Stimulated activated CD8-positive, alpha-beta memory T cell treated with anti-CD3 and anti-CD28 coated beads, Interleukin-12 subunit alpha, Interleukin-12 subunit beta, amount 100 ng/mL, for 4 hours (primary cell): ENCODE measurements at places on chromosomes 16 and 17.

GRCh38 chr17:4978726-4979125 lies 8.7 kb downstream of the CAMTA2 start:
- no peak for DNase-seq

GRCh38 chr17:76843703-76844484 lies 24.3 kb upstream of the MGAT5B start:
- DNase-seq = no peak

- no peak for DNase-seq
Measured at GRCh38 chr16:1743376-1744337, 27.7 kb downstream of the NME3 start.

- DNase-seq = no peak
Measured at GRCh38 chr16:16007743-16008111, 58.3 kb downstream of the ABCC1 start.

- no peak for DNase-seq
Measured at GRCh38 chr17:80421381-80422090, 6.6 kb downstream of the ENDOV start.

DNA sequence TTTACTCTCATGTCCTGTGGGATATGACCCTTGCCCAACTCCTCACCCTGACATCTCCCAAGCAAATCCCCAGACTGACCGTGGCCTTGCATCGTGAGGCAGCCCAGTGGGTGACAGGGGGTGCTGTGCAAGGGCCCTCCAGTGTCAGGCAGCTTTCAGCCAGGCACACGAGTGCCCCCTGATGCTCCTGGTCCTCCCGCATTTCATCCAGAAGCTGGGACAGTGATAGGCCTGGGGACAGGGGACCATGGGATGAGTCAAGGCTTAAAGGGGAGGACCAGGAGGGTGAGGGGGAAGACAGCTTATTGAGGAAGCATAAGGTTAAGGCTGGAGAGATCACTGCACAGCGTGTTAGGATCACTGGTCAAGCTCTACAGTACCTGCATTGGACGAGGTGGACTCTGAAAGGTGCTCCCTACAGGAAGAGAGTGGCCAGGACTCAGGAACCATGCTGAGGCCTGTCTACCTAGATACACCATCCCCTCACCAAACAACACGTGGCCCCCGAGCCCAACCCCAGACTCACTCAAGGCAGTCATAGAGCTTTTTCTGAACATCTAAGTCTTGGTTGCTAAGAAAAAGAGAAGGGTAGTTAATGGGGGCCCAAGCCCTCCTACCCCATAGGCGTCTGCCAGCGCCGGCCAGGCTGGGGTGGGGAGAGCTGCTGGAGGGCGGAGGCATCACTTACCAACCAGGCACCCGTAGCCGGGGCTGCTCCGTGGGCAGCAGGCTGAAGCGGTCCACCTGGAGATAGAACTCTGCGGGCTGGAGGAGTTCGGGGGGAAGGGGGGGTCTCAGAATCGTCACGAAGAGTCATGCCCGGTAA lies 998 bp downstream of the ACD start:
- no peak for DNase-seq

DNA sequence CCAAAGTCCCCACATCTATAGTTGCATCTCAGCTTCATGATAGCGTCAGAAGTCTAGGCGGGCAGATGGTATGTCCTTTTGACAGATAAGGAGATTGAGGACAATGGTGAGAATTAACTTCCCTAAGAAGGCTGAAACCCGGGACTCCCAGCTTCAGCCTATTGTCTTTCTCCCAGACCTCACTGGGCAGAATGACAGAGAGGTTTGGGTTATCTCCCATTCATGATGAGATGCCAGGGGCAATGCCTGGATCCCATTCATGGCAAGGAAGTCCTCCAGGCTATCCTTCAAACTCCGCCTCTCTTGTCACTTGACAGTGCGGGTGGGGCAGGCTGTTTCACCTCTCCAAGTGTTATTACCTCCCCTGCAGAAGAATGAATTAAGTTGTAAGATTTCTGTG lies 100.3 kb downstream of the IRX5 start:
- no peak for DNase-seq

GRCh38 chr16:3138342-3138741 lies 3.5 kb downstream of the ZNF213 start:
- no peak for DNase-seq

DNA sequence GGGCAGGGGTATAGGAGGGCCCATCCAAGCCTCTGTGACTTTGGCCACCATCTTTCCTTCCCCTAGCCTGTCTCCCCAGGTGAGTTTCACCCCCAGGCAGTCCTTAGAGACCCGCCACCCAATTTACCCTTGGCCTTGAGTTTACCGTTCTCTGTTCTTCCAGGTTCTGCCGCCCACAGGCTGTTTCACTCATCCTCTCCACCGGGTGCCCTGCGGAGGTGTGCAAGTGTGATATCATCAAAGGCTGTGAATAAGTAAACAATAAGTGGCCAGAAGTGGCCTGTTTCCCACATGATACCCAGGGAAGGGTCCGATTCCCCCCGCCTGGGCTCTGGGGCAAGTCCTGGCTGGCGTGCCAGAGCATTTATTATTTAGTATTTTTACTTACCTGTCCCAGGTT lies 15.1 kb upstream of the TLCD3B start:
- DNase-seq = no peak

DNA sequence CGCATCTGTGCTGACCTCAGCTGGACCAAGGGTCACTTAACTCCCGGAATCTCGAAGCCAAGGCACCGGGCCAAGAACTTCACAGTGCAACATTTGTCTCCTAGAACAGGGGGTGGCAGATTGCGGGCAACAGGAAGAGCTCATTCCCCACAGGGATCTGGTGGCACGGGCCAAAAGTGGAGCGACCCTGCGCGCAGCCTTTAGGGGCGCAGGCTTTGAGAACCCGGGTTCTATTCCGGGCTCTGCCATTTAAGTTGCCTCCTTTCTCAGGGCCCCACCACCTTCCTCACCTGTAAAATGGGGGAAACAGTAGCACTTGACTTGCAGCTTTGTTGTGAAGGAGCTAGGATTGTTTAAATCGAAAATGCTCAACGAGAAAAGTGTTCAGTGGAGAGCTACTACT lies 651 bp downstream of the SHMT1 start:
- DNase-seq = no peak

GRCh38 chr17:70074956-70075355 lies at the start of gene KCNJ16:
Gene KCNJ16 (plus strand): TSS chr17:70075225. CDS start chr17:70132088, 56,863 bp downstream.
- no peak for DNase-seq

GRCh38 chr16:24174504-24174903 lies 81.6 kb upstream of the CACNG3 start:
- DNase-seq = no peak

DNA sequence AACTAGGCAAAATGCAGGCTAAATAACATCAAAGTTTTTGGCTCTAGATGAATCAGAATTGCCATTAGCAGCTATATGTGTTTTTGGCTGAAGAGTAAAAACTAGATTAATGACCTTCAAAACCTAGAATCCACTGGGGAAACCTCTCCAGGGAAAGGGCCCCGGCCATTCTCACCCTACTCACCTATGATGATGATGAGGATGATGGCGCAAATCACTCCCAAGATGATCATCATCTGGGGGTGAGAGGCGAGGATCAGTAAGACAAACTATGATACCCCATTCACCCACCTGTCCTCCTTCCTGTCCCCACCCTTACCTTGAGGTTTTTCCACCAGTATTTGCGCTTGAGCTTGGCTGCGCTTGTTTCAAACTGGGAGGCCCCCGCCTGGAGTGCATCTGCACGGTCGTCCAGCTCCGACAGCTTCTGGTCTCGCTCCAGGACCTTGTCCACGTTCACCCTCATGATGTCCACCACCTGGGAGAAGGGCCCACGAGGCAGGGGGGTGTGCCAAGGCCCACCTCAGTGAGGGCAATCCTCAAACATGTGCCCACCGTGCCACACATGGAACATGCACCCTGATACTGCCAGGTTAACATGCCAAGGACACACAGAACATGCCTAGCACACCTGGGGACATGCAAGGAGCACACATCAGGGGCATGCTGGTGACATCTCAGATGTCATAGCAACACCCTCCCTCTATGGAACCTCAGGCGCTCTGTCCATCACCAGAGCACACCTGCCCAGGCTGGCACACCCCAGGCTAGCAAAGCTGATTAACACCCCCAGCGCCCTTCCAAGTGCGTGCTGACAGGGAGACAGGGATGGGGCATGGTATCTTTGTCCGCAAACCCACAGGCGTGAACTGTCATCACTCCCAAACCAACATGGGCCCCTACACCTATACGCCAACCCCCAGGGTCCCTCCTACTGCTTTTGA lies 1.2 kb downstream of the VAMP2 start:
- DNase-seq = no peak

DNA sequence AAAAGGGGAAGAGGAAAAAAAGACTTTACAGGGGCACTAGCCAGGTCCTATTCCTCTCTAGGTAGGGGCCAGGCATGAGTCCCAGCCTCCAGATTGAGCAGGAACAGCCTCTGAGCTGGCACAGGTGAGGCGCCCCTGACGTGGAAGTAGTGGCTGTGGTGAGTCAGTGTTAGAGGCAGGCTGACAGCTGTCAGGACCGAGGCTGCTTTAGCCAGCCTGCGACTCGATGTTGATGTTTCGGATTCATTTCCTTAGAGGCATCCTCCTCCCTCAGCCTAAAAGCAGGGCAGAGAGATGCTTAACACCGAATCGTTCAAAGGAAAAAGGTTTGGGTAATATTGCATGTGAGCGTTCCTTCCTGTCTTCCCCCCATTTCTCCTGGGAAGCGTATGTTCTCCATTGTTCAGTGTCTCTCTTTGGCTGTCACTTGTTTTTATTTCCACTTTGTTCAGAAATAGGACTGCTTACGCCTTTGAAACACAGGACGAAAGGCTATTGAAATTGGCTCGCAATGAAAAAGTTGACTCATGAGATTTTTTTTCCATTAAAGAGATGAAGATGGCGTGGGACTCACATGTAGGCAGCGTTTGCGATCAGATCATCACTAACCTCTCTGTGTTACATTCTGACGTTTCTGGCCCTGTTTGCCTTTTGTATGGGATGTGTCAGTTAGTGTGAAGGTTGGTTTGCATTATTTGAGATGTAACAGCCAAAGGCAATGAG lies 1.3 kb downstream of the KIAA0513 start:
- DNase-seq = peak; percentile 48

DNA sequence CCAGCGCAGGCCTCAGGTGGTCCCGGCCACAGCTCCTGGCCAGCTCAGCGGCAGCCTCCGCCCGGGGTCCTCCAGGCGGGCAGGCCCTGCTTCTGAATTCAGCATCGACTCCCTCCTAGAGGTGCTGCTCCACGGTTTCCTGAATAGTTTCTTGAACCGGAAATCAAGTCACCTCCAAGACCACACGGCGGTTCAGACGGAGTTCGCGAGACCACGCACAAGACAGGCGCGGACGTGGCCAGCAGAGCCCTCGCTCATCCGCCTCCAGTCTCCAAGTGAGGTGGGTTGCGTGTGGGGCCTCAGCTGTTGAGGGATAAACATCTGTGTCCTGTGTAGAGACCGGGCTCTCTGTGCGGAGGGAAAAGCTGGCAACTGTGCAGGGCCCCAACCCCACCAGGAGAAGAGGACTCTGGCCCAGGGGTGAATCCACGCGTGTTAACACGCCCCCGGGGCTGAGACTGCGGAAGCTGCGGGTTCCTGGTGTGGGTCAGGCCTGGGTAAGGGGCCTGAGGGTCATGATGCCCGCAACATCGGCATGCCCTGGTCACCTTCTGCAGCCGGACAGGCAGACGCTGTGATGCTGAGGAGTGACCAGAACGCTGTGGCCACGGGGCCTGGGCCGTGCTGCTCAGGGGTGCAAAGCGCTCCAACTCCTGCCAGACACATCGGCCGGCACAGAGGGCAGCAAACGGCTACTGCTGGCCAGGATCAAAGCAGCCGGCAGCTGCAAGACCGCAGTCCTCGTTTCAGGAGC lies 55.0 kb upstream of the METRNL start:
- no peak for DNase-seq

DNA sequence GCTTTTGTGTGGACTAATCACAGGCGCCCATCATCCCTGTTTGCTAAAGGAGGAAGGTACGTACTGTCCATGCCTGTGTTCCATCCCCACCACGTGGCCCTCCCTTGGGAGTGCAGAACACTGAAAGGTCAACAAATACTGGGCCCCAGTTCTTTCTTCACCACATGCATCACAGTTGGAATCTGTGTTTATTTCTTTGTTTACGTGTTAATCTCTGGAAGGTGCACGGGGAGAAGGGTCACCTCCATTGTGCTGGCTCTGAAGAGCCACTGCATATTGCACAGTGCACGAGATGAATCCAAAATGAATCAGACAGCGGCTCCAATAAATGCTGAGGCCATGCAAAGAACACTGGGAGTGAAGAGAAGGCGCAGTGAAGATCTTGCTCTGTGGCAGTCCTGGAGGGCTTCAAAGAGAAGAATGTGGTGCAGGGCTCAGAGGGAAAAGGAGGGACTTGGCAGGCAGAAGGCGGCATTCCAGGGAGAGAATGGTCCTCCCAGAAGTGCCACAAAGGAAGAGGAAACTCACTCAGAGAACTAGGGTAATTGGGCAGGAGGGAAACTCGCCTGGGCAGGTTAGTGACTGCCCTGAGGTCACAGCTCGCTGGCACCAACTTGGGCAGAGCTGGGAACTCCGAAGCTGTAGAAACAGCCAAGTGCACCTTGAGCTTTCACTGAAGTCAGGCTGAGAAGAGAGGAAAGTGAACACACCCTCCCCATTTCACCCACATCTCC lies 3.7 kb downstream of the RPH3AL start:
- no peak for DNase-seq

- no peak for DNase-seq
Measured at GRCh38 chr17:14693382-14693781, 392.5 kb downstream of the HS3ST3B1 start.

GRCh38 chr16:46712911-46713310 lies 23.5 kb downstream of the ORC6 start:
- no peak for DNase-seq

DNA sequence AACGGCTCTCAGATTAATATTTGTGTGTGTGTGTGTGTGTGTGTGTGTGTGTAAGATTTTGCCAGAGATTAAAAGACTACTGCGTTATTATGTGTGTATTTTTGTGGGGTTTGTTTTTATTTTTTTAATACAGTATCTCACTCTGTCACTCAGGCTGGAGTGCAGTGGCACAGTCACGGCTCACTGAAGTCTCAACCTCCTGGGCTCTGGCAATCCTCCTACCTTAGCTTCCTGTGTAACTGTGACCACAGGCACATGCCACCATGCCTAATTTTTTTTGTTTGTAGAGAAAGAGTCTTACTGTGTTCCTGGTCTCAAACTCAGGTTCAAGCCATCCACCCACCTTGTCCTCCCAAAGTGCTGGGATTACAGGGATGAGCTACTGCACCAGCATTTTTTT lies 87.2 kb downstream of the CYB561 start:
- DNase-seq = no peak

- no peak for DNase-seq
Measured at GRCh38 chr16:80936410-80936809, 70.3 kb downstream of the CMC2 start.

DNA sequence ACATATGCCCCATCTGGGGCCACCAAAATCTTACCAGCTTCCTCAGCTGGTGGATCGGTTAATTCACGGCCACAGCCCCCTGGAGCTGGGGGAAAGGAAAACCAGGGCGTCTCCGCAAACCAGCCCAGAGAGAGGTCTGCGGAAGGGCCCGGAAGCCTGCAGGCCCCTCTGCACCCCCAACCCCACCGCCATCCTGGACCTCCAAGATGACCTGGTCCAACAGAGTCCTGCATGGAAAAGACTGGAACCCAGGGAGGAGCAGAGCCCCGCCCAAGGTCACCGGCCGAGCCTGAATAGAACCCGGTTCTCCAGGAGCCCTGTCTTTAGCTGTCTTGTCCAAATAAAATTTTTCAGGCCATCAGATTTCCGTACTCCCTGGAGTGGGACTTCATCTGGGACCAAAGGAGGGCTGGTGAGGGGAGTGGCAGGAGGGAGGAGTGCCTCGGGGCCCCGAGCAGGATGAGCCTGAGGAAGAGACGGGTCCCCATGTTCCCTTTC lies 37.4 kb upstream of the NDRG4 start:
- DNase-seq = no peak

- no peak for DNase-seq
Measured at GRCh38 chr16:72837846-72838585, 209.9 kb downstream of the ZFHX3 start.

GRCh38 chr17:45092911-45093430 lies 31.9 kb downstream of the NMT1 start:
- no peak for DNase-seq
